ENCODE measurements at places on chromosomes 3 and 15. TPM values are rescaled to one million over a fixed set of nuclear protein-coding genes. Genes with fewer than 3 reads are reported as not detected.

Gene ZBTB11
- 9.5 TPM for polyA plus RNA-seq

DNA sequence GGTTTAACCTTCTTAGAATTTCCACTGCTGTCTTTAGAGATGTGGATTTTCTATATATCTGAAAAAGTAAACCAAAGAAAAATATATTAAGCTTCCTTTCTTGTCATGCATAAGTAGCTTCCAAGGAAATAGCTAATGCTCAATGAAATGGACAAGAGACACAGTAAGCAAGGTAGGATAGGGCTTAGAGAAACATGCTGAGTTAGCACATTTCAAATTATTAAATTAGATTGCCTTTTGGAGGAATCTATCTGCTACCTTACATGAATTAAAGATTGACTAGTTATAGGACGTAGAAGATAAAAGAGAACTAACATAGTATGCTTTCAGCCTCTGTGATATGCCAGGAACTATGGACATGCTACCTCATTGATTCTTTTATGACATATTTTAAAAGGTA, 824.6 kb downstream of the TUSC7 start:
- DNase-seq: no peak

- no peak for DNase-seq
Measured at GRCh38 chr3:145219355-145220235, 941.4 kb downstream of the PLOD2 start.

Gene TGM5
- not detected for polyA plus RNA-seq

Gene GPR160
- 18.3 TPM for polyA plus RNA-seq

GRCh38 chr3:5585085-5585484, 397.6 kb downstream of the EDEM1 start:
- DNase-seq: no peak

DNA sequence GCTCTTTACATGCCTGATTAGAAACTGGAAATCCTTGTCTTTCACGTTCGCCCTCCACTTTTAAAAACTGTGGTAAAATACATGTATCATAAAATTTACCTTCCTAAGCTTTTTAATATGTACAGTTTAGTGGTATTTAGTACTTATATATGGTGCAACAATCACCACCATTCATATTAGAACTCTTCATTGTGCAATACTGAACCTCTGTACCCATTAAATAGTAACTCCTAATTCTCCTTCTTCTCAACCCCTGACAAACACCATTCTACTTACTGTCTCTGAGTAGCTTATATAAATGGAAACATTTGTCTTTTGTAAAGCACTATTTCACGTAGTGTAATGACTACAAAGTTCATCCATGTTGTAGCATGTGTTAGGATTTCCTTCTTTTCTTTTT, 28.2 kb downstream of the GRM2 start:
- no peak for DNase-seq

Gene LRTM1
- not detected for polyA plus RNA-seq

DNA sequence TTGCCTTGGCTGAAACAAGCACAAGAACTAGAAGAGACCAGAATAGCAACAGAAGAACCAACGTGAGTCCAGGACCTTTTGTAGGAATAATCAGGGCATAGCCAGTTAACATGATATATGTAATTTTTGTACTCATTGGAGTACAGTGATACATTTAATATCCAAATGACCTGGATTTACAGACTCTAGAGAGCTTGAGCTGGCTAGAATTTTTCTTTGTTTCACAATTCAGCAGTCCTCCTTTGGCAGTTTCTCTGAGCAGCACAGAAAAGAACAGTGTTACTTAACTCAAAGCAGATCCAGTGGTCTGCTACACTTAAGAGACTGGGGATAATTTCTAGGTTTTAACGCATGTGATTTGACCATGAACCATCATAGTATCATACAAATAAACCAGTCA, 245.7 kb downstream of the ADAMTSL3 start:
- DNase-seq: no peak

Gene ECE2
- polyA plus RNA-seq: not detected

- no peak for DNase-seq
Measured at GRCh38 chr3:170321321-170322034, 36.0 kb upstream of the SKIL start.

DNA sequence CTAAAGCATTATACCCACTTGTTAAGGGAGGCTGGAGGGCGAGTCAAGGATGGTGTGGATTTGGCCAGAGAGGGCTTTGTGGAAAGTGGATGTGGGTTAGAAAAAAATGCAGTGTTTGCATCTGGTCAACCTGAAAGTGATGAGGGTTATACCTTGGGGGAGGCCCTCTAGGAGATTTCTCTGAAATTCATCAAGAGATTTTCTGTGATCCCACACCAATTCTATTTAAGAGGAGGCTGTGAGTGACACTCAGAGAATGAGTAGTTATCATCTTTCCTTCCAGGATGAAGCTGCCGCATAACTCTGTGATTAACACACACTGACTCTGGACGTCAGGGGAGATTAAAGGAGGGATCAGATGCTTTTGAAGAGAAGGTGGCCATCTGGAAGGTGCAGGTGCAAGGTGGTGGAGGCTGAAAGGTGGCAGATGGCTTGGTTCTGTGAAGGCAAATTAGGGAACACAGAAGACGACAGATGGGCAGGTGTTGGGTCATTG, 54.8 kb downstream of the ANAPC13 start:
- DNase-seq: no peak

GRCh38 chr15:88986949-88987590, 73.9 kb upstream of the MFGE8 start:
- DNase-seq: no peak

GRCh38 chr15:84955089-84955848, 26.4 kb upstream of the PDE8A start:
- DNase-seq: peak; percentile 34

- DNase-seq: no peak
Measured at GRCh38 chr3:67617518-67617917, 36.9 kb downstream of the SUCLG2 start.

Gene OR5H6
- polyA plus RNA-seq: not detected

Gene SLCO2A1
- not detected for polyA plus RNA-seq

DNA sequence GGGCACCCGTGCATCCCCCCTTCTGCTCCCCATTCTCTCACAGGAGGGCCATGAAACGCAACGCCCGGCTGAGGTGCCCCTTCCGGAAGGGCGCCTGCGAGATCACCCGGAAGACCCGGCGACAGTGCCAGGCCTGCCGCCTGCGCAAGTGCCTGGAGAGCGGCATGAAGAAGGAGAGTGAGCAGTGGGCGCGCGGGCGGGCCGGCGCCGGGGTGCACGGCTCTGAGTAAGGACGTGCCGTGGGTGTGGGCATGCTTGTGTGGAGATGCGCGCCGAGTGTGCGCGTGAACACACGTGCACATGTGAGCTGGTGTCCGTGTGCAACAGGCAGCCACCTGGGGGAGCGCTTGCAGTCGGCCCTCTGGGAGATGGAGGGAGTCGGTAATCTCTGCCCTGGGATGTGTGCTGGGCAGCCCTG, 28.1 kb downstream of the NR1I2 start:
- DNase-seq: peak; percentile 18

GRCh38 chr3:187586226-187586625, 84.0 kb downstream of the SST start:
- DNase-seq: no peak

Gene SERPINI2
- polyA plus RNA-seq: not detected

- DNase-seq: no peak
Measured at GRCh38 chr3:125605756-125606155, 10.5 kb upstream of the OSBPL11 start.

GRCh38 chr3:196159952-196160804, 51.0 kb downstream of the ZDHHC19 start:
- DNase-seq: no peak

- no peak for DNase-seq
Measured at GRCh38 chr3:116188231-116188785, 257.0 kb downstream of the LSAMP start.

GRCh38 chr3:151437906-151438305, 23.0 kb downstream of the IGSF10 start:
- DNase-seq: no peak

GRCh38 chr3:170911051-170911450, 2.6 kb upstream of the EIF5A2 start:
- no peak for DNase-seq

Gene GOLGA8G
- polyA plus RNA-seq: not detected

- DNase-seq: no peak
Measured at GRCh38 chr15:24752354-24752753, 76.8 kb downstream of the NPAP1 start.

GRCh38 chr15:99121207-99121606, 16.3 kb downstream of the SYNM start:
- no peak for DNase-seq

DNA sequence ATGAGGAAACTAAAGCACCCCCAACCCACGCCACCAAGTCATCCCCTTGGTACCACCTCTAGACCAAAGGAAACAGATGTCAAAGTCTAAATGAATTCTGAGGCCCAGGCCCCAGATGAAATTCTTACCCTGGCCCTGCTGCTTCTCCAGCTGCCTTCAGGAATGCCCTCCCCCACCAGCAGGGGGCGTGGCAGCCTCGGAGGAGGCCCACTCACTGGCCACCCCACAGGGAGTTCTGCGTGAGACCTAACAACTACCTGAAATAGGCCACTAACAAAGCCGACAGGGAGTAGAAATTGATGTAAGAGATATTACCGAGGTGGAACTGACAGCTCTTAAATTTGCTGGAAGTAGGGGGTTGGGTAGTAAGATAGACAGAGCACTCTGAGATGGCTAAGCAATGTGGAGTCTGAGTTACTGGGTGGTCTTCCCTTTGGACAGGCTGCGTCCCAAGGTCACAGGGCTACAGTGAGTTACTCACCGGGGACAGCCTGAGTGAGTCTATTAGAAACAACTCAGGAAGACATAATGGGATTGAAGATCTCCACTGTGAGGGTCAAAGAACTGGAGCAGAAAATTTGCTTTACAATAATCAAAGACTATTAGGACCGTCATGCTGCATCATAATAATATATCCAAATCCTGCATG, 240.7 kb downstream of the SHOX2 start:
- DNase-seq: no peak

Gene CYP19A1
- not detected for polyA plus RNA-seq

DNA sequence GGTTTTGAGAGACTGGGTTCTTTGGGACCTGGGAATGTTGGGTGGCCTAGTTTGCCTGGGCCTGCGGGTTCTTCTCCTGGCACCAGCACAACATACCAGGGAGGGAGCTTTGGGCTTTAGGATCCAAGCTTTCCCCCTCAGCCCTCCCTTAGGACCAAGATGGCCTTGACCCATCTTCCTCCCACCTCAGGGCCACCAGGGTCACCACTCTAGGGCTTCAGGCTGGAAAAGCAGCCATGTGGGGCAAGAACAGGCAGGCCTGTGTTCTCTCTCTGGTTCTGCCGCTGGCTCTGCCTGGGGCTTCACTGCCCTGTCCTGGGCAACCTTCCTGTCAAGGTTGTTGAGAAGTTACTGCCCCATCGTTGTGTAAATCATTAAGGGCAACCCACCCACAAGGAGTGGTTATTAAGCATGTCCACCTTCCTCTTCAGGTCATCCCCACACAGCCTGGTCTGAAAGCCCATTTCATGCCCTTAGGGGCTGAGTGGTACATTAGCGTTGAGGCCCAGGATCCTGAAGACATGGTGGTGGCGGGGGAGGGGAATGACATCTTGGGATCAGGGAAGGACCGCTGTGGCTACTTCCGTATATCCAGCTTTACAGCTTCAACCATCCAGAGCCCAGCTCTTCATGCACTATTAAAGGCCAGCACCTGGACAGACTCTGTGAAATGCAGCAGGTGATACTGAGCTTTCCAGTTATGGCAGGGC, 652 bp downstream of the DUOX1 start:
- no peak for DNase-seq

- DNase-seq: no peak
Measured at GRCh38 chr15:34726406-34727100, 28.2 kb downstream of the GJD2 start.

Gene ROPN1B
- polyA plus RNA-seq: not detected

DNA sequence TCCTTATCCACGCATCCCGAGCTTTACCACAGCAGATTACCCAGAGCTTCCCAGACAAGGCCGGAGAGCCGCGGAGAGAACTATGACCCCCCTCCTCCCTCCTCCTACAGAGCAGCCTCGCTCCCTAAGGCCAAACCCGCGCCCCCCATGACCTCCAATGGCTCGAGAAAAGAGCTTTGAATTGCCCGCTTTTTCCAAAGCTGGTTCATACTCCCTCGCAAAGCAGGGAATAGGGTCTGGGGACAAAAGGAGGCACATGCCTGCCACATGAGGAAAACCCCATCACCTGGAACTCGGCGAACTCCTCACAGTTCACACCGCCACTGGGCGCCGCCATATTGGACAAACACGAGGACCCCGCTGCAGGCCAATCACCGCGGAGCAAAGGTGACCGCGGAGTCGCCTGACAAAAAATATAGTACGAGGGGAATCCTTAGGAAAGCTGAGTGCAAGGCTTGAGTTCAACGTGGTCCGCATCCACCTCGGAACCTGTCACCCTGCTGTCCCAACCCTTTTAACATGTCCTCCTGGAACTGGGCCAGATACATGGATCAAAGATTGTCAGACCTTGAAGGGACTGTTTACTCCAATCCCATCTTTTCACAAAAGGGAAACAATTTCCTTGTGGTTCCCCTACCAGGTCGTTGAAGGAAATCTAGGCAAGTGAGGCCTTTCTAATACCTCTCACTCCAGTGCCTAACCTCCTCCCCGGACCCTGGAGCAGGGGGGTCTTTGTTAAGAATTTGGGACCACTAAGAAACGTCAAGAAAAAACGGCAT, at the start of gene MIX23:
MIX23 (minus strand) TSS at position 344 of the 779 bp plus-strand sequence; CDS start at position 337, 7 bp downstream.
- peak; percentile 71 for DNase-seq

DNA sequence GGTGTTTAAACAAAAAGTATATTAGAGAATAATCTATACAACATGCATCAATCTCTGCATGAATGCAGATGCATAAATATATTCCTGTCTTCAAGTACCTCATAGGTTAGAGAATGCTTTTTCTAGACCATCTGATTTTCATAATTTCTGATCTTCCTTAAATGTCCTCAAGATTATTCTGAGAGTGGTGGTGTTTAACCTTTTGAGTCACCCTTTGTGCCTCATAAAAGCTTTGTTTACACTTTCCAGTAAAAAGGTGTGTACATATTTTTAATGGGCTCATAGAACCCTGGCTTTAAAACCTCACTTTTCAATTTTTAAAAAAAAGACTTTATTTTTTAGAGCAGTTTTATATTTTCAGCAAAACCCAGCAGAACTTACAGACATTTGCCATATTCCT, 41.0 kb upstream of the ABHD10 start:
- no peak for DNase-seq

Gene BMF
- 0.44 TPM for polyA plus RNA-seq

GRCh38 chr15:99755692-99756409, 22.6 kb upstream of the LYSMD4 start:
- DNase-seq: peak; percentile 67

DNA sequence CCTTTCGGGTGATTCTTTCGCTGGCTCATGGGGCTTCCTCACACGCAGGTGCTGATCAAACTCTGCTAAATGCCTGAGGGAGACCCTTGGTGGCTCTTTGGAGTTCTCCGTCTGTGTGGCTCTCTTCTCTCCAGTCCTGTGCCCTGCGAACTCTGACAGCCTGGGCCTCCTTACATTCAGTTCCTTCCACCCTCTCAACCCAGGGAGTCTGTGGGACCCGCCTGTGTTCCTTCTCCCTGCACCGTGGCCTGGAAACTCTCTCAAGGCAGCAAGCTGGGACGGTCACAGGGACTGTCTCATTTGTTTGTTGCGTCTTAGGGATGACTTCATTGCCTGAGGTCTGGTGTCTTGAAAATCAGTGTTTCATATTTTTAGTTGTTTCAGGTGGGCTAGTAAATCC, 37.0 kb upstream of the CORO2B start:
- no peak for DNase-seq

Gene GOLGA8S
- not detected for polyA plus RNA-seq
